Lung microvascular endothelial cell (primary cell): ENCODE measurements at places on chromosomes 1 and 21. TPM values are rescaled to one million over a fixed set of nuclear protein-coding genes. Genes with fewer than 3 reads are reported as not detected.

DNA sequence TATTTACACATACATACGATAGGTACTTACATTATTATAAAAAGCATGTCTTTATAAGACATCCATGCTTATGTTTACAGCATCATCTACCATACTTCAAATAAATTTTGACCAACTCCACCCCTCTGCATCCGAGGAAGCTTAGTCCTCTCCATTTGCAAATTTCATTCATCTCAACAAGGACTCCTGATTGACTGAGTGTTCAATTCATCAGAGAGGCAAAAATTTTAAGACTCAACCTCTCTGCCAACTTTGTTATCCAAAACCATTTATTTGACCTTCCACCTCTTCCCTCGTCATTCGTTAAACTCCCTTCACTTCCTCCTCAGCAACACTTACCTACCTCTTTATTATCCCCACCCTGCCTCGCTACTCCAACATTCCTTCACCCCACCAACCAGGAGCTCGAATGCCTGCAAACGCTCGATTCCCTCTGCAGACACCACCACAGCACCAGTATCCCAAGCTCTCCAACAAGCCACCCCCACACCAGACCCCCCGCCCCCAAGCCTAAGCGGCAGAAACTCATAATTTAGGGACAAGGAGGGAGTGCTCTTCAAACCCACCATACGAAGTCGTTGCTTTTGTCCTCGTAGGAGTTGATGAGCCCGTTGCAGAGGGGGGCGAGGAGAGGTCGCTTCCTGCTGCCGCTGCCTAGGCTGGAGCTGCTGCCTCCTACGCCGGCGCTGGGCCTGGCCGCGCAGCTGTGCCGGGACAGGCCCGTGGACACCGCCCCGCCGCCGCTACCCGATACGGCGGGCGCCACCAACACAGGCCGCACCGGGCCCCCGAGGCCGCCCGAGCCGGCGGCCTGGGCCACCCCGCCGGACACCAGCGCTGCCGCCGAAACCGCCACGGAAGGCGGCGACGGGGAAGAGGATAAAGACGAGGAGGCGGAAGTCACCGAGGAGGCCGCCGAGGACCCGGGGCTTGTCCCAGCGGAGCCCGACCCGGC is 803 bp downstream of the COP1 start:
- DNase-seq = peak; percentile 54

DNA sequence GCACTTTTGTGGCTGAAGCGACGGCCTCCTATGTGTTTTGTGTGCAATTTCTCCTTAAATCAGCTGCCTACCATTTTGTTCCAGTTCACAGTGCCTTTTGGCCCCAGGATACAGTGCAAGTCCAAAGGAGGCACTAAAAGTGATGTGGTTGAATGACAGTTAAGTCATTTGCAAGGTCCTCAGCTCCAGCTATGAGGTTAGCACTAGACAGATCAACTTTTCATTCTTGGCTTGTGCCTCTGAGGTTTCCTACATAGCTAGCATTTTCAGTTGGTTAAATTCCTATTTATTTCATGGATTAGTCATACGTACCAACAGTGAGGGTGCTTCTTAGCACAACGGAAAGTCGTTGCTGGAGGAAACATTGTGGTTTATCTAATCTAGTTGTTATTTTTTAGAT is 59.3 kb upstream of the NTPCR start:
- DNase-seq = no peak

DNA sequence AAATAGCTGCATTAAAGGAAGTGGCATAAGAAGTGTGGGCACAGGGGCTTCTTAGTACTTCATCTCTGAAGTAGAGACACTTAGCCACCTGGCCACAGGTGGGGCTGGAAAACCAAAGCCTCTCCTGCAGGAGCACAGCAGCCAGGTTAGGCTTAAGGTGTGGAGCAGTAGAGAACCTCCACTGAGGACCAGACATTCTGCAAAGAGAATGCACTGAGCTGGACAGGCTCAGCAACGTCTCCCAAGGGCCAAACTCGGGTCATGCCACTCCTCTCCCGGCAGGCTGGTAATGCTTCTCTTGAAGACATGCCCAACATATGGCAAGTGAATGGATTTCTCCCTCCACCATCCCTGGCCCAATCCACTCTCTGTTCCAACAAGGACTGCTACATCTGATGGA is 33.0 kb upstream of the LRRC38 start:
- no peak for DNase-seq

GRCh38 chr1:193434319-193434718 is 247.9 kb upstream of the B3GALT2 start:
- peak; percentile 74 for DNase-seq

DNA sequence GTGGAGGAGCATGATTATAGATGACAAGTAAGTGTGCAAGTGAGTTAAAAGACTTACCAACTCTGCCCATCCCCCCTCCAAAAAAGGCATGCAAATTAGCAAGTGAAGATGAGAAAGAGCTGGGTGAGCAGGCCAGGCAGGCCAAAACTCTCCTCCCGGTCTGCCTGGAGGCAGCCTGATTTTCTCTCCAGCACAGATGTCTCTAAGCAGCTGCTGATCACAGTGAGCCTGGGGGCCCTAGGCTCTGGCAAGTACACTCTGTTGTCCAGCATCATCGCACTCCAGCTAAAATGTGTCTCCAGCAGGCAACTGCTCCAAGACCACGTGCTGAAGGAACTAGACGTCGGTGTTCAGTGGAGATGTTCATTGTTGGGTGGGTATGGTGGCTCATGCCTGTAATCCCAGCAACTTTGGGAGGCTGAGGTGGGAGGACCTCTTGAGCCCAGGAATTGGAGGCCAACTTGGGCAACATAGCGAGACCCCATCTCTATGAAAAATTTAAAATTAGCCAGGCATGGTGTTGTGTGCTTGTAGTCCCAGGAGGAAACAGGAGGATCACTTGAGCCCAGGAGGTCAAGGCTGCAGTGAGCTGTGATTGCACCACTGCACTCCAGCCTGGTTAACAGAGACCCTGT is 56.7 kb upstream of the PUM1 start:
- DNase-seq = no peak

GRCh38 chr1:200231787-200232231 is 178.0 kb downstream of the ZNF281 start:
- peak; percentile 47 for DNase-seq

GRCh38 chr21:31720330-31720729 is 11.6 kb downstream of the SCAF4 start:
- DNase-seq = no peak

DNA sequence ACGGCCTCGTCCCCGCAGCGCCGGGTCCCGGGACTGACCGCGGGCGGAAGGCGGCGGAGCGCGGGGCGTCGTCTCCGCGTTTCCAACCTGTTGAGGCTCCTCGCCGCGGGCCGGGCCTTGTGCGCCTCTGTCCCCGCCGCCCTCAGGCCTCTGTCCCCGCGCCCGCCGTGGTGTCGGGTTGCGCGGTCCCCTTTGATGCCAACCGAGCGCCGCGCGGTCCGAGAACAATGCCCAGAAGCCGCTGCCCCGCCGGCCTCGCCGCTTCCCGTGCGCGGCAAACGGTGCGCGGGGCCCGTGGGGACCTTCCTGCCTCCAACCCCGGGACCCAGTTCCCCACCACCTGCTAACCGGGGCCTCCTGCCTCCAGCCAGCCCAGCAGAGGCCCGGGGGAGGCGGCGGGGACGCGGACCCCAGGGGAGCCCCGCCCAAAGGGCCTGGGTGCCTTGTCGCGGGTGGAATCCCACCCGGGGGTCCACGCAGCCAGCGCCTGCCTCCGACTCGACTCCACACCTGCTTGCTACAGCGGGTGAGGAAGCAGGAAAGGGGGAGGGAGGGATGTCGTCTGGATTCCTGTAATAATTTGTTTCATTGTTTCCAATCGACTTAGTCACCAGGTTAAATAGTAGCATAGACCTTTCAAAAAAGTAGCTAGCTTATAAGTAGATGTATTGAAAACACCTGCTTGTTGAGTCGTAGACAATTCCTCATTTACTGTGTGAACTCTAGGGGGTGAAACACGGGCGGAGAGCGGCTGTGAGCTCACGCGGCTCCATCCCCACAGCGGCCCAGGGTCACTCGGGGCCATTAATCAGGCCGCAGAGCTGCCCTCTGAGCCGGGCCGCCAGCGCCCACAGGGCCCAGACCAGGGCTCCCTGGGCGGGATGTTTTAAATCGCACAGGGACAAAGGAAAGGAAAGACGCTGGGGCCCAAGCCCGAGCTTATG is 1.1 kb downstream of the COL18A1 start:
- peak; percentile 76 for DNase-seq

- no peak for DNase-seq
These were observed 450 bp upstream of the CR2 start for GRCh38 chr1:207453710-207454045.

BTG3 gene
- total RNA-seq = 8.3 and 10.9 TPM in 2 replicates

CASQ2 gene
- not detected in 2 replicates for total RNA-seq
